ENCODE measurements at places on chromosomes 3 and 15. TPM values are rescaled to one million over a fixed set of nuclear protein-coding genes. Genes with fewer than 3 reads are reported as not detected.

Gene CLDN16
- 0.16 TPM for total RNA-seq

Gene ANKRD34C
- not detected for total RNA-seq

Gene RETNLB
- total RNA-seq = not detected

Gene ERC2
- 0.14 TPM for total RNA-seq
